ENCODE measurements at places on chromosomes 16 and 17.
A peak's percentile ranks its signal among the peaks of the same experiment; 100 is the strongest.

DNA sequence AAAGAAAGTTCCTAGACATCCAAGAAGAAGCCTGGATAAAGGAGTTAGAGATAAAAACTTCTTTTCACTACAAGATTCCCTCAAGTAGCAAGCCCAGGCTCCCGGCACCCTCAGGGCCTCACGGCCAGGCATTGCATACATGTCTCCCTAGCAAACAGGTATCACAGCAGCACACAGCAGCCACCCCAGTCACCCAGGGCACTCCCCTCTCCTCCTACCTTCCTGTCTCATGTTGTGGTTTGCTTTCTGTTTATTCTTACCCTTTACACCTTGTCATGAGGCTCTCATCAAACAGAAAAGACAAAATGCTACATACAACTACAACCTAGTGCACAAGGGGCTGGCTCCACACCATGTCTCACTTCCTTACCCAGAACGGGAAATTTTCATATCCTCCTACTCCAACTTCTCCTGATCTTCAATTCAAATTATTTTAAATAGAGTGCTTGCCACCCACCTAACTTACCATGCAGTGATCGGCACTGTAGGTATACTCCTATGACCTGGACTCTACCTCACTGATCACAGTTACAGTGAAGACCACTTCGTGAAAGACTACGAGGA is 42.7 kb downstream of the XPO6 start:
- DNase-seq: no peak

DNA sequence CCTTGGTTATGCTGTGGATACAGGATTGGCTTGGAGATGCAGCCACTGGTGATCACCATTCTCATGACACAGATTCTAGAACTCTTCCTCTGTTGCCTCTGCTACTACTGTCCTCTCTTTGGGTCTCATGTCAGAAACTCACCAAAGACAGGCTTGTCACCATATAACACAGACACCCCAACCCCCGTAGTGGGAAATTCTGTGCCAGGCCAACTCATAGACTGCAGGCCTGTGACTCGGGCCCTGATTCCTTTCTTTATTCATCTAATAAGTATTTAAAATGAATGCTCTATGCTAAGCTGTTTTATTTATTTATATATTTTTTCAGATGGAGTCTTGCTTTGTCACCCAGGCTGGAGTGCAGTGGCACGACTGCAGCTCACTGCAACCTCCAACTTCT is 9.5 kb downstream of the CYB5D2 start:
- DNase-seq: no peak

- no peak for DNase-seq
Measured at GRCh38 chr16:81639931-81640680, 139.0 kb upstream of the PLCG2 start.

GRCh38 chr16:49482690-49483089 is 109.1 kb downstream of the C16orf78 start:
- no peak for DNase-seq

DNA sequence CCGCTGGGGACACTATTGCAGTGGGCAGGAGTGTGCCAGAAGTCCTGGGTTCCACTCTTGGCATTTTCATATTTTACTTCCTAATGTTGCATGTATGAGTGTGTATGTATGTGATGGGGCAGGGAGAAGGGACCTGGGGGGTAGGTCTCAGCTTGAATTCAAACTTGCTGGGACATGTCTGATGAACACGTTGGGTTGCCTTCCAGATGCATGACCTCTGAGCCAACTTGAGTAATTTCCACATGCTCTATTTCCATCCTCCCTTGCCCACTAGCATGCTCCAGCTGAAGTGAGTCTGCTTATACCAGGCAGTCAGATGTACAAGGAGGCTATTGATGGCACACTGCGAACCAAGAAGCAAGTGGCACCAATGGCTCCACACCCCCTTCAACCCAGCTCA is 32.9 kb upstream of the SRSF1 start:
- DNase-seq: no peak

DNA sequence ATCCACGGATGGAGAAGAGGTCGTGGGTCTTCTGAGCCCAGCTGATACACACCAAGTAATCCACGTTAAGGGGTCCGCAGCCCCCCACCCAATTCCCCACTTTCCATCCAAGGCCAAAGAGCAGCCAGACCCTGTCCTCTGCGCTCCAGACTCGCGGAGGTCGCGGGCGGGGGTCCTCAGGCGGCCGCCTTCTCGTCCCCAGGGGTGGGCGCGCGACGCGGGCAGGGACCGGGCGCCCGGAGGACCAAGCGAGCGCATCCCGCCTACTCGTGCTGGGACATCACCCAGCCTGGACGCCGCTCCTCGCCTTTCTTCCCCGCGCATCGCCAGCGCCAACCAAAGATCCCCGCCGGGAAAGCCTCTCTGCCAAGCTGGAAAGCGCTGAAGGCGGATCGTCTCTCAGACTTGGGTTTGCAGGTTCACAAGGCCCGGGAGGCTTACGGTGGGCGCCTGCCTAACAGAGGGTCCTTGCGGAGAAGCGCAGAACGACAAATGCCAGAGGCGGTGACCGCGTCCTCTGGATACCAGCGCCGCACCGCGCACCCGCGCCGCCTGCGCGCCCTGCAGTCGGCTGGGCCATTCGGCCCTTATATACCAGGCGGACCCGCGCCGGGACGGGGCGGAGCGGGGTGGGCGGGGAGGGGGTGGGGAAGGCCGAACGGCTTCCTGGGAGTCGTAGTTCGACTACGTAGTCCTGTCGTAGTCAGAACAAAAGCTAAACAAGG is 471.6 kb downstream of the SOX9 start:
- peak; percentile 65 for DNase-seq

GRCh38 chr16:71552698-71553503 is 24.0 kb downstream of the TAT start:
- DNase-seq: no peak

DNA sequence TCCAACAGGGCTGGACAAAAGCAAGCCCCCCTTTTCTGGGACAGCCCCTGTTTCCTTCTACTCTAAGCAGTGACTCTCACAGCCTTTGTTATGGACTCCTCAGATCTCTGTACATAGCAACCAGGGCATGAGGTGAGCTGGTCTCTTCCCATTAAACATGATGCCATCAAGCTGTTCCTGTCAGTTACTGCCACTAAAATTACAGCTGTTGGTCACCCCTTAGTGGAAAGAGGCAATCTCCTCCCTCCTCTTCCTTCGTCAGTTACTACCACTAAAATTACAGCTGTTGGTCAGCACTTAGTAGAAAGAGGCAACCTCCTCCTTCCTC is 95.2 kb upstream of the SMIM36 start:
- peak; percentile 96 for DNase-seq

DNA sequence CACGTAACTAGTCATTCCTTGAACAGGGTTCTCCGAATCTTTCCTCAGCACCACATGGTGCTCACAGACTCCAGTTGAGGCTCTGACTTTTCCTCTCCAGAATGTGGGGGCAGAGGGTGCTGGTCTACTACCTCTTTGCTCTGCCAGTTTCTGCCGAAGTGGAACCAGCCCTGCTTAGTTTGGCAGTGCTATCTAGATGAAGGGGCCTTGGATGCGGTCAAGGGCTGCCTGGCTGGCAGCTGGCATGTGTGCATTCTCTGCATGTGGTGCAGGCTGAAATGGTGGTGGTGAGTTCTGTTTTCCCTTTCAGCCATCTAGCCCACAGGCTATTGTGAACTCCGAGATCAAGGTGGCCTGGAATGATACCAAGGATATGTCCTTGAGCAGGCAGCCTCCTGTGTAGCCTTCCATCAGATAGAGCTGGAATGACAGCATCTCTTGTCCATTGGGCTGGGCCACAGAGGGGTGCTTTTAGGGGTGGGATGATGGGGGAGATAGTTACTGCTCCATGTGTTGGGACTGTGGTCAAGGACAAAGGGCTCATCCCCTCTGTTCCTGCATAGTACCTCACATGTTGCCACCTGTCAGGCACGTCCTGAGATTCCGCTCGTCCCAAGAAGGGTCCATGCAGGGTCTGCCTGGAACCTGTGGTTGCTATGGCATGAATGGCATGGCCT is 2.0 kb downstream of the DYNLL2 start:
- no peak for DNase-seq

- DNase-seq: no peak
Measured at GRCh38 chr17:74599023-74599399, 6.9 kb upstream of the CD300LD start.

GRCh38 chr17:58918072-58918471 is 162.4 kb downstream of the PPM1E start:
- no peak for DNase-seq

DNA sequence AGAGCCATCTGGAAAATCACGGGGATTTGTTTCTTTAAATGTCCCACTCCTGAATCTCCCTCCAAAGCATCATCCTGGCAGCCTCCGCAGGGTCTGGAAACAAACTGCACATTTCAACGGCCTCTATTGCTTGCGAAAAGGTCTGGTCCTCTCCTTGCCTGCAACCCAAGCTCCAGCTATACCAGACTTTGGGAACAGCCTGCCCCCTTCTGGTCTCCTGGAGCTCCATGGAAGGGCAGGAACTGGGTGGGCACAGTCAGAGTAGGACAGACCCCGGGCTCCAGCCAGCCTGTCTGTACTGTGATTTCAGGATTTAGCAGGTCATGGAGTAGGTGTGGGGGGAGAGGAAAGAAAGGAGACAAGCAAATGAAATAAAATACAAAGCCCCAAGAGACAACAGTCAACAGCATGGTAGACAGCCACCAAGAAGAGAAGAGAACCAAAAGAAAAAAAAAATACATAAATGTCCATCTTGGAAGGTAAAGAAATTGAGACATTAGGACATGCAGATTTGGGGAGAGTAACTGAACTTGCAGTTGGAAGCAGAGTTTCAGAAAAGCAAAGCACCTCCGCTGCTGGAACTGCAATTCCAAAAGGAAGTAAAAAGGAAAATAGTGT is 2.7 kb downstream of the XYLT1 start:
- peak; percentile 69 for DNase-seq

- no peak for DNase-seq
Measured at GRCh38 chr17:28917029-28917428, 14.2 kb upstream of the DHRS13 start.

DNA sequence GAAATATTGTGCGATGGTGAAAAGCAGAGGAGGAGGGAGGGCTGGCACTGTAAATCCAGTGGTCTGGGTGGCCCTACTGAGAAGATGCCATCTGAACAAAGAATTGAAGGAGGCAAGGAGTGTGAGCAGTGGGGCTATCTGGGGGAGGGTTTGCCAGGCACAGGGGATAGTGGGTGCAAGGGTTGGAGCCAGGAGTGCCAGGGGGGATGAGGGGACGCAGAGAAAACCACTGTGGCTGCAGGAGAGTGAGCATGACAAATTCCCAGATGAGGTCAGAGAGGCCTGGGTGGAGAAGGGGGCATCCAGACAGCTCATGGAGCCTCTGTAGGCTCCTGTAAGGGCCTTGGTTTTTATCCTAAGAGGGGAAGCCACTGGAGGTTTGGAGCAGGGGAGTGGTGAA is 4.8 kb downstream of the XYLT2 start:
- DNase-seq: no peak

All from renal cortex interstitium (tissue), 15 donors.